Activated effector memory CD4-positive, alpha-beta T cell treated with Interleukin-2 at 50 U/mL for 16 hours (primary cell): ENCODE measurements at places on chromosomes 2 and 18.

- no peak for DNase-seq
Measured at GRCh38 chr2:157792335-157793052, 83.6 kb downstream of the ACVR1 start.

- no peak for DNase-seq
Measured at GRCh38 chr2:17765398-17765797, 11.5 kb downstream of the GEN1 start.

- DNase-seq = no peak
Measured at GRCh38 chr2:37020887-37021796, 54.8 kb upstream of the STRN start.

DNA sequence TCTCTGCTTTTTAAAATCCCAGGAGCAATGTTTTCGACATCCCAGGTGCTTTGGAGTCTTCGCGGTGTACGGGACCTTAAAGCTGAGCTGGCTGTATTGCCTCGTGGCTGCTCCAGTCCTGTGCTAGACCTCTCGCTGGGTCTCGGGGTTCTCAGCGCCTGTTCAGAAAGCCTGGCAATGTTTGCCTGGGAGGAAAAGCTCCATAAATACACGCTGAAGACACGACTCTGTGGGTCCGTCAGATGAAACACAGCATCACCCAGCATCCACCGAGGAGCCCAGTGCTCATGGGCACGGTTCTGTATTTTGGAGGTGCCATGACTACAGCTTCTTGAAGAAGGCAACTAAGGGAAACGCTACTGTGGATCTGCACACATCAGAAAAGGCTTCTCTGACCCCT lies 21.6 kb downstream of the MBP start:
- no peak for DNase-seq

GRCh38 chr2:150465703-150466569 lies 21.5 kb downstream of the RND3 start:
- no peak for DNase-seq

GRCh38 chr18:1078301-1078700 lies 173.6 kb downstream of the ADCYAP1 start:
- no peak for DNase-seq
